ENCODE measurements at places on chromosomes 16 and 17. TPM values are rescaled to one million over a fixed set of nuclear protein-coding genes. Genes with fewer than 3 reads are reported as not detected.

DNA sequence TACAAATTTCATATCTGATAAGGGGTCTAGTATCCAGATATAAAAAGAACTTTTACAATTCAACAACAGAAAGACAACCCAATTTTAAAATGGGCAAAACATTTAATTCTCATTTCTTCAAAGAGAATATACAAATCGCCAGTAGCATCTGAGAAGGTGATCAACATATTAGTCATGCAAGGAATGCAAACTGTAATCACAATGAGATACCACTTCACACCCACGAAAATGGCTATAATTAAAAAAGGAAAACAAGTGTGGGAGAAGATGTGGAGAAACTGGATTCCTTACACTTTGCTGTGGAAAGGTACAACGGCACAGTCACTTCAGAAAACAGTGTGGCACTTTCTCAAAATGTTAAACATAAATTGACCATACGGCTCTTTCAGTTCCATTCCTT is 168.2 kb downstream of the VPS53 start:
- no peak for DNase-seq

GRCh38 chr16:85330006-85330693 is 217.9 kb upstream of the CIBAR2 start:
- DNase-seq: no peak

- no peak for DNase-seq
Measured at GRCh38 chr17:70558821-70559220, 389.5 kb downstream of the KCNJ2 start.

DNA sequence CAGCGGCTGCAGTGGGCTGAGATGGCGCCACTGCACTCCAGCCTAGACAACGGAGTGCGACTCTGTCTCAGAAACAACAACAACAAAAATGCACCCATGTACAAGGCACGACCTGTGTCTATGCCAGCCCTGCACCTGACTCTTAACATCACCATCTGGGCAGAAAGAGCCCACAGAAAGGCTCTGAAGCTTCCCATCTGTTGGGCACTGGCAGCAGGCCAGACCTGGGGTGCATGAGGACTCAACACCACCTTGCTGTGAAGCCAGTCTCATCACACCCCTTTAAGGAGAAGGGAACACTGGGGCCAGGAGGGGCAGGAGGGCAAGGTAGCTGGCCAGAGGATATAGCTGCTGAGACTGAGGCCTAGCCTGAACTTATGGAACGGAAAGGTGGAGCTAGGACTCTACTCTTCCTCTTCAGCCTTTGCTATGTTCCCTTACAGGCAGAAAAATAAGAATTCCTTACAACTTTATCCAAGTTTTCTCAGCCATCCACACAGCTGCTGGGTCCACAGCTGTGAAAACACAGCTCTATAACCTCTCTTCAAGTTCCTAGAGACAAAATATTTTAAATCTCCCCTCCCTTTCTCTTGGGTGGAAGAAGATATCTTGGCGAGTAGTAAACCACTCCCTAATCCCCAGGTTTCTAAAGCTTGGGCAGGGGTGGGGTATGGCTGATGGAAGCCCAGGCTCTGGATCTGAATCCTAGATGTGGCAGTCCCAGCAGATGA is 2.8 kb downstream of the ELOB start:
- DNase-seq: no peak

DNA sequence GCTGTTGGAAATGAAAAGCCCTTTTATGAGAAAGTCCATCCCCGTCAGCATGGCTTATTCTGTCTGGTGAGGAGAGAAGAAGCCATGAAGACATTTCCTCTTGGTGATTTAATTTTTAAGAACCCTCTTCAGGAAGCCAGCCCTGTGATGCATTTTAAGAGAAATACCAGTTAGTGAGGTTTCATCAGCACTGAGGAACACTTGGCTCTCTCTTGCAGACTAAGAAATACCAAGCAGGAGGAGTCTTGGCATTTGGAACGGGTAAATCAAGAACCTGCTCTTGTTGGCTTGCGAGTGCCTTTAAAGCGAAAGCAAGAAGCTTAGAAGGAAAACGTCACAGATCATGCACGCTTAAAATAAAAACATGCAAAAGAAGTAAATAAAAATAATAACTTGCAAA is 17.5 kb downstream of the RAB11FIP3 start:
- DNase-seq: no peak

- no peak for DNase-seq
Measured at GRCh38 chr16:26838931-26839330, 227.8 kb upstream of the C16orf82 start.

GRCh38 chr16:19488213-19488640 is 33.7 kb downstream of the GDE1 start:
- DNase-seq: no peak

Gene ABCC11
- polyA plus RNA-seq: 0.06 TPM

DNA sequence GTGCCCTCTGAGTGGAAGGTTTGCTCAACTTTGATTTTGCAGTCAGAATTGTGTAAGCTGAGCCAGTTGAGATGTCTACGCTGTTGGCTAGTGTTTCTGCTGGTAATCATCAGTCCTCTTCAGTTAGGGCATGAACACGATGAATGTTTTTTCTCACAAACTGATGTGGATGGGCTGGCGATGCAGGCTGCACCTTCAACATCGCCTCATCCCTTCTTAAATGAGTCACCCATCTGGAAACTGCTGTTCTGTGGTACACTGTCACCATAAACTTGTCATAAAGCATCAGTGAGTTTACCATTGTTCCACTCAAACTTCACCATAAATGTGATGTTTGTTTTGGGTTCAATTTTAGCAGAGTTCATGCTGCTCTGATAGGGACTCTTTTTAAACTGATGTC is 8.4 kb downstream of the C16orf95 start:
- no peak for DNase-seq

Gene SOX15
- polyA plus RNA-seq: 0.29 TPM

DNA sequence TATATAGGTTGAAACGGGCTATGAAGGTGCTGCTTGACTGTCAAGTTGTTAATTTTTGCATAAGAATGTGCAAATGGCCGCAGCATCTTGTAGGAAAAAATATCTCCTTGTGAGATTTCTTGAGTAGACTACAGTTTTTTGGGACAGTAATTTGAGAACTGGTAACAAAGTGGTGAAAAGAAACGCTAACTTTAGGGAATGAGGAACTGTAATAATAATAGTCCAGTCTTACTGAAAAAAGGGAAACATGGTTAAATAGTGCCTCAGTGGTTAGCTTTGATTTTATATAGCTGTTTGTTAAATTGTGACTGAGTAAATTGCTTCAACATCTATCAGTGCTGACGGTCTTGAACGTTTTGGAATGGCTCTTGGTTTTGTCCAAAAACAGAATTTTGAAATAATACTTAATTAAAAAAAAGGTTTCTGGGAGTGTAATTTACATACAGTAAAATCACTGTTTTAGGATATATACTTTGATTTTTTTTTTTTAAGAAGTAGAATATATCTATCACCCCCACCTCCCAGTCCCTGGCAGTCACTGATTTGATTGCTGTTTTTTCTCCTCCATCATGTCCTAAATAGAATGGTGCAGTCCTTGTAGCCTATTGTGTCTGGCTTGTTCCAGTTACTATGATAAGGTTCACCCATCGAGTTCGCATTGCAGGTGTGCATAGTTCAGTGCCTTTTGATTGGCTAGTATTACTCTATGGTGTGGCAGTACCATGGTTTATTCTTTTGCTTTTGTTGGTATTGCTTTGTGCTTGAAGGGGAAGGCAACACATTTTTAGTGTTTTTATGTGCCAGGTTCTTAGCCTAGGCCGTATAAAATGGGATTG is 2.8 kb downstream of the HAPSTR1 start:
- DNase-seq: no peak

DNA sequence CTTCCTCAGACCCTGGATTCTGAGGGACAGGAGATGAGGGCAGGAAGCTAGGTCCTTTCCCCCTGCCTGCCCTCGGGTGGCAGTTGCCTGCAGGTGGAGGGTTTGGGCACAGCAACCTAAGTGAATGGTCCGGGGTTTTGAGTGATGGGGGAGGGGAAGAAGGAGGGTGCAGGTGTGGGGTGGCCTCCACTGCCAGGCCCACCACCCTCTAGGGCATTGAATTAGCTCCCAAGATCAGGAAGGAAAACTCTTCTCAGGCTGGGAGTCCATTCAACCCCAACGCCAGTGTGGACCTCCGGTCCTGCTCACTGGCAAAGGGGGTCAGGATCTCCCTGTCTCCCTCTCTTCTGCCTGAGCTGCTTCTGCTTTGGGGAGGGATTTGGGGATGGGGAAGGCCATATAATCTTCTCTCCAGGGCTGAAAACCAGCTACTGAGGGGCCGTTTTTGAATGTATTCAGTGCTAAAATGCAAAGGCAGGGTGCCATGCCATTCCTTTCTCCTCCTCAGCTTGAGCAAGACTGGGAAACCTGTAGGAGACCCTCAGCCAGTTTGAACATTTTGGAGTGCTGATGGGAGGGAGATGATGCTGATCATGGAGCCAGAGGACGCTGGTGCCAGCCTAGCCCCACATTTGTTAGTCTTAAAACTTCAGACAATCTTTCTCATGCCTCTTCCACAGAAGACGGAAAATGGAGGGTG is 18.8 kb downstream of the GRB7 start:
- no peak for DNase-seq

Gene HBA2
- polyA plus RNA-seq: not detected

GRCh38 chr17:2904135-2904534 is 107.9 kb downstream of the RAP1GAP2 start:
- DNase-seq: no peak

DNA sequence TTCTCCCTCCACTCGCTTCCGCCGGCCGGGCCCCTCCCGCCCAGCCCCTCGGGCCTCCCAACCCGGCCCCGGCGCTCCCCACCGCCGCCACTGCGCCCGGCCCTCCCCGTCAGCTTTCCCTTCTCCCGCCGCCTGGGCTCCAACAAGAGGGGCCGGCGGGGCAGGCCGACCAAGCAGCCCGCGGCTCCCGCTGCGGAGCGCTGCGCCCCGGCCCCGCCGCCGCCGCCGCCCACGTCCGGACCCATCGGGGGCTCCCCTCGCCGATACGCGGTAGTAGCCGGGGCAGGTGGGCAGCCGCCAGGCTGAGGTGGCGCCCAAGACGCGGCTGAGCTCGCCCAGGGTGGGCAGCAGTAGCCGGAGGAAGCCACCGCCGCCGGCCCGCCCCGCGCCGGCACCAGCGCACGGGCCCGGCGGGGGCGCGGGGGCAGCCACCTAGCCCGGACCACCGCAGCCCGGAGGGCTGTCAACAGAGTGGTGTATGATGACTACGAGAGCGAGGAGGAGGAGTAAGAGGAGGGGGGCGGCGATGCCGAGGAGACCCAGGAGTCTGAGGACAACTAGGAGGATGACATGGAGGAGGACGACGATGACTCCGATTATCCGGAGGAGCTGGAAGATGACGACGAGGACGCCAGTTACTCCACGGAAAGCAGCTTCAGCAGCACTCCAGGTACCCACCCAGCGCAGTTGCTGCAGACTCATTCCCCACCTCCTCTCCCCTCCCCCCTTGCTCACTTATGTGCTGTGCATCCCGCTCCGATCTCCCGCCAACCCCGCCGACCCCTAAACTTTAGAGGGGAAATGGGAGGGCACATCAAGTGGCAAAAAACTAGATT is 498 bp downstream of the LRRC37B start:
- DNase-seq: no peak

DNA sequence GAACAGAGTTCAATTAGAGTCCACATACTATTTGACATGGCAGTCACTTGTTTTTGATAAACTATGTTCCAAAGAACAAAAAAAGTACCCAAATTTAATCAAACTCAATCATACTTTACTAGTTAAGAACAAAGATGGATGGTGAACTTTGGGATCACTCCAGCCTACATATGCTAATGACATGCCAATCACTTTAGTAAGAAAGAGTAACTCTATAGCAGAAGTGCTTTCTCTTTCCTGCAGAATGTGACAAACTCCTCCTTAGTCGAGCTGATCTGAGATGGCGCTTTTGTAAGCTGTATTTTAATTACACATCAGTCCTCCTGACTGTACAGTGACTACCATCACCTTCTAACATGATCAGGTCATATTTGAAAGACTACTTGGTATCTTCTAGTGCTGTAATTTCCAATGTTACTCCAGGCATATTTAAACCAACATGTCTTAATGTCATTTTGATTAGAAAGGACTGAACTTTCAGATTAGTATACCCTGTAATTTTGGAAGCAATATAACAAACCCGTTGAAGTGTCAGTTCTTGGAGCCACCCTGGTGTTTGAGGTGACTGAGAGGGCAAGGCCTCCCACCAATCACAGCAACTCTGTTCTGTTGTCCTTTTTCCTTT is 4.1 kb downstream of the NETO2 start:
- no peak for DNase-seq

- no peak for DNase-seq
Measured at GRCh38 chr16:23286131-23286532, 16.0 kb upstream of the SCNN1B start.

DNA sequence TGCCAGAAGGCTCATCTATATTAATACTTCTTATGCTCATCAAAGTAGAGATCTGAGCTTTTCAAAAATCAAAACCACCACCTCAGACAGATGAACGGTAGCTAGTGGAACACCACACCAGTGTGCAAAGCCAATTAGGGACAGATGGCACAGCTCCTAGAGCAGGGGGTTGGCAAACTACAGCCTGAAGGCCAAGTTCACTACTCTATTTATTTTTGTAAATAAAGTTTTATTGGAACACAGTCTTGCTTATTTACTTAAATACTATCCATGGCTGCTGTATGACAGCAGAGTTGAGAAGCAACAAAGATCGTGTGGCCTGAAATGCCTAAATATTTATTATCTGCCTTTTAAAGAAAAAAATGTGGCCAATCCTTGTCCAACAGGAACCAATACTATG is 56.8 kb downstream of the AMFR start:
- no peak for DNase-seq

GRCh38 chr16:27369806-27370205 is 32.2 kb upstream of the IL21R start:
- peak; percentile 21 for DNase-seq

DNA sequence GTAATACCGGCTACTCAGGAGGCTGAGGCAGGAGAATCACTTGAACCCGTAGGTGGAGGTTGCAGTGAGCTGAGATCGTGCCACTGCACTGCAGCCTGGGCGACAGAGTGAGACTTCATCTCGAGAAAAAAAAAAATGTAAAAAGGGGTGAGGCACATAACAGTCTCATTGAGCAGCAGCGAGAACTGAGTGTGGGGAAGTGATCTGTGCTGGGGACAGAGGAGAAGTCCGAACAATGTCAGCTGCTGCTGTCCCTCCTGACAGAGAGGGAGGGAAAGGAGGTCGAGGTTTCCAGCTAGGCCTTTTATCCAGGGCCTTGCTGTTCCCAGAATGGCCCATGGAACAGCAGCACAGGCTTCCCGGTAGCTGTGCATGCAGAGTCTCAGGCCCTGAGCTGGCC is 14.0 kb downstream of the C16orf74 start:
- no peak for DNase-seq

- DNase-seq: no peak
Measured at GRCh38 chr17:28577466-28577824, 750 bp upstream of the ALDOC start.

- DNase-seq: peak; percentile 6
Measured at GRCh38 chr17:794876-795275, 12.7 kb downstream of the MRM3 start.
